ENCODE measurements at places on chromosomes 12 and 14.
A peak's percentile ranks its signal among the peaks of the same experiment; 100 is the strongest.

- DNase-seq = no peak
These were observed 10.0 kb upstream of the CDCA4 start for GRCh38 chr14:105030836-105031396.

- no peak for DNase-seq
These were observed 28.3 kb downstream of the KRT18 start for GRCh38 chr12:52977170-52977569.

DNA sequence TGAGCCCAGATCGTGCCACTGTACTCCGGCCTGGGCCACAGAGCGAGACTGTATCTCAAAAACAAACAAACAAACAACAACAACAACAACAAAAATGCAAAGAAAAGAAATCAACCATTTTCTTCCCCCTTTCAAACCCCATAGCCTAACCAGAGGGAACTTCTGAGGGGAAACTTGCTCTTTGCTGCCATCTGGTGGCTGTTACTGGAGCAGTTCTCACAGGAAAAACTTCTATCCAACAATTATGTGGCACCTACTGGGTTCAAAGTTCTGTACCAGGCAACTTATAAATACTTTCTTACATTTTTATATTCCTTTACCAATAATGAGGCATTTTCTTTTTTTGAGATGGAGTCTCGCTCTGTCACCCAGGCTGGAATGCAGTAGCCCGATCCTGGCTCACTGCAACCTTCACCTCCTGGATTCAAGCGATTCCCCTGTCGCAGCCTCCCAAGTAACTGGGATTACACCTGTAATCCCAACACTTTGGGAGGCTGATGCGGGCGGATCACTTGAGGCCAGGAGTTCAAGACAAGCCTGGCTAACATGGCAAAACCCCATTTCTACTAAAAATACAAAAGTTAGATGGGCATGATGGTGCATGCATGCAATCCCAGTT, 50.9 kb upstream of the BICDL1 start:
- no peak for DNase-seq

GRCh38 chr14:102620413-102620812, 28.0 kb downstream of the RCOR1 start:
- no peak for DNase-seq

DNA sequence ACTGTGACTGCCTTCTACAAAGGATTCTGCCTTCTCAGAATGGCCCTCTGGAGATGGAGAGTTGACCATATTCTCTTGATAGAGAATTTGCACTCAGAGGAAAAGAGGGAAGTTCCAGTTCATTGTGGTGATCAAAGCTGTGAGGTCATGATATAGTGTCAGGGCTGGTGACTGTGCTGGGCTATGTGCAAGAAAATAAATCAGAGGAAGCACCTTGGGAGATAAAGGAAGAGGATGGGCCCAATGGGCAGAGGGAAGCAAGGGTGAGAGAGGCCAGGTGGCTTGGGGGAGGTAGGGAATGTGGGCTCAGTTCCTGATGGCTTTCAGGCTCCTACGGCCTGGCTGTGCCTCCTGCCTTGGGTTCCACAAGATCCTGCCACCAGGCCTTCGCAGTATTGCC, 145.8 kb downstream of the SLC8A3 start:
- no peak for DNase-seq

GRCh38 chr12:111893287-111893686, 51.3 kb downstream of the MAPKAPK5 start:
- DNase-seq = no peak

DNA sequence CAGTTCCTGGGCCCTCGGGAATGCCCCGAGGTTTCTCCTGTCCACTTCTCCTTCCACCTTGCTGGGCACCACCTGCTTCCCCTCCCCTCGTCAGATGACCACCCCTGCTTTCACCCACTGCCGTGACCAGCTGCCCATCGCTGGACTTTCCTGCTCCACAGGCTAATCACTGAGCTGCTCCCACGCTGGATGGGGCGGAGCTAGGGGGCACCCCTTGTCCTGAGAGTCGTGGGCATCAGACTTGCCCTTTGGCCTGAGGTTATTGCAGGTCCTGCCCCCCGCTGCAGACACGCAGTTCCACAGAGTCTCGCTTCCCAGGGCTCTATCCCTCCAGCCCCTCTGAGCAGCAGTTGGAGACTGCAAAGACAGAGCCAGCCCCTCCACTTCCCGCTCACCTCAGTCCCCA, 427 bp downstream of the SLC6A12 start:
- DNase-seq = no peak

DNA sequence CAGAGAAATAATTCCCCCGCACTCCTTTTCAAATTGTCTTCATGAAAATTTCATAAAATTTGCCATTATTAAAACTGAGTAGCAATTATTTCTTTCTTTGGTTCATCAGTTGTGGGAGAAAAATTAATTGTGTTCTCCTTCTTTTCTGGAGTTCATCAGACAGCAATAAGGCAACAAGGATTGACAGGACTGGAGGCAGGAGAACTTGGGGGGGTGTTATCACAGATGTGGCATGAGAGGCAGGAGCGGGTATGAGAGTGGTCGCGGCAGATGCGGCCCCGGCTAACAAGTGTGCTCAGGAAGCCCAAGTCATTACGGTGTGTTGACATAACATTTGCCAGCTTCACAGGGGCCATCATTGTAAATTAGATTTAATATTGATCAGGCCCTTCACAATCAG, 306.6 kb upstream of the TMPO start:
- peak; percentile 22 for DNase-seq

DNA sequence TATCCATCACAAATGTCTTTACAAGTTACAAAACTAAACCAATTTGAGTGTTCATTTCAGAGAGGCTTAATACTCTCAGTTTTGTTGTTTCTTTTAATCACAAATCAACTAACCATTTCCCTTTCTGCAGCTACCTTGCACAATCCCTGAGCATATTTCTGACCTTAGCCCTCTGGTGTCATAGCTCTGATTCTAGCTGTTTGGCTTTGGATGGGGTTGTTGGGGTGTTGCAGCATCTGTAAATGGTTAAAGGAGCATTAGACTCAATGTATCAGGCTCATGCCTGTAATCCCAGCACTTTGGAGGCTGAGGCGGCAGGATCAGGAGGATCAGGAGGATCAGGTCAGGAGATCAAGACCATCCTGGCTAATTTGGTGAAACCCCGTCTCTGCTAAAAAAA, 461.4 kb downstream of the NRXN3 start:
- DNase-seq = no peak

- DNase-seq = no peak
These were observed 21.9 kb upstream of the IFT81 start for GRCh38 chr12:110102255-110102654.

GRCh38 chr14:59422069-59422881, 42.9 kb downstream of the GPR135 start:
- DNase-seq = no peak

- DNase-seq = no peak
These were observed 9.1 kb downstream of the PTCSC3 start for GRCh38 chr14:36167431-36167830.

DNA sequence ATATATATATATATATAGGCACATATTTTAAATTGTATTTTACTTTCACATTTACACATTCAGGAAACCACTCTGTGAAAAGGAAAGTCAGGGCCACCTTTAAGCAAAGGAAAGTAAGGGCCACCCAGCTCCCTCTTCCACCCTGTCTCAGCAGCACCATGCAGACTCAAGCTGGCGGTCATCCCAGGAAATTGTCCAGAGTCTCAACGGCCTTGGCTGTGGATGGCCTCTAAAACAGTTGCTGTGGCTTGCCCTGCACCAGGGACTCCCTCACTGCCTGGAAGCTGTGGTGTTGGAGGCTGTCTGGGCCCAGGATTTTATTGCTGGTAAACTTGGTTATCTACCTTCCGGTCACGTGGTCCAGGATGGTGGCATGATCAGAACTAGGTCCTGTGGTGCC, 11.8 kb upstream of the RPL10L start:
- no peak for DNase-seq

- DNase-seq = peak; percentile 28
These were observed 21.1 kb upstream of the KCNA5 start for GRCh38 chr12:5022465-5023061.

All from upper lobe of left lung (tissue), 6 donors.